ENCODE measurements at places on chromosomes 3 and 15.

DNA sequence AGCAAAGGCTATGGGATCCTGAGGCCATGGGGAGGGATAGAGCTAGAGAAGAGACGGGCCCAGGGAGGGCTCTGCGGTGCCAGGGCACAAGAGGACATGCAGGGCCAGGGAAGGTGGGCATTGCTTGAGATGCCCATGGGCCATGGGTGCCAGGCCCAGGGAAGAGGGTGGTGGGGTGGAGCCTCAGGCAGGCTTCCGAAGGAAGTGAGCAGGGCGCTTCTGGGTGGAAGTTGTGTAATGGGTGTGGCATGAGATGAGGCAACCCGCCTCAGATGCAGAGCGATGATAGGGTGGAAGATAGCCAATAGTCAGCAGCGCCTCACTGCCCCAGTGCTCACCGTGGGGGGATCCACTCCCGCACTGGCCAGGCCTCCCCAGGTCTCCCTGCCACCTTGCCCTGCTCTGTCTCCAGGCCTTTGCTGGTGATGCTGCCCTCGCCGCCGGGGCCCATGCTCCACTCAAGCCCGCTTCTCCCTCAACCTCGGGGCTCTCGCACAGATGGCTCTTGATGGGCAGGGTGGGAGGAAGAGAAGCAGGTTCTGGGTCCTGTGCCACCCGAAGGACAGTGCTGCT lies 51.4 kb downstream of the DNAJB8 start:
- no peak for DNase-seq

- no peak for DNase-seq
Measured at GRCh38 chr3:136667081-136667480, 85.1 kb downstream of the STAG1 start.

GRCh38 chr15:75902129-75902557 lies 1.5 kb upstream of the FBXO22 start:
- no peak for DNase-seq

DNA sequence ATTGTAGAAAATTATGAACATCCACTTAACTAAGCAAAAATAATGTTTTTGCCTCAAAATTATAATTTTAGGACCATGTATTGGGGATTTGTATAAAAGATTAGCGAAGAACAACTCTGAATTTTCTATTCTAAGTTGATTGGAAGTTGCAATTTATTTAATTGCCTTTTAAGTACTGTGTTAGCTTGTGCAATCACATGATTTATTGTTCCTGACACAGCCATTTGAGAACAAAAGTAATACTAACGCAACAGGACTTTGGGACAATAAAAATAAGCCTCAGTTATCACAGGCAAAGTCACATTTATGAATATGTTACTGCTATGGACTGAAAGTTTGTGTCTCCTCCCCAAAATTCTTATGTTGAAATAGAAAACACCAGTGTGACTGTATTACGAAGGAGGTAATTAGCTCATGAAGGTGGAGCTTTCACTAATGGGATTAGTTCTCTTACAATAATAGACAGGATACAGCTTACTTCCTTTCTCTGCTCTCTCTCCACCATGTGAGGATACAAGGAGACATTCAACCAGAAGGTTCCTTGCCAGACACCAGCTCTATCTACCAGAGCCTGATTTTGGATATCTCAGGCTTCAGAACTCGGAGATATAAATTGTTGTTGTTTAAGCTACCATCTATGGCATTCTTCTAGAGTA lies 745.9 kb downstream of the ZBBX start:
- no peak for DNase-seq

- DNase-seq = no peak
Measured at GRCh38 chr15:93154666-93155065, 65.7 kb upstream of the RGMA start.

DNA sequence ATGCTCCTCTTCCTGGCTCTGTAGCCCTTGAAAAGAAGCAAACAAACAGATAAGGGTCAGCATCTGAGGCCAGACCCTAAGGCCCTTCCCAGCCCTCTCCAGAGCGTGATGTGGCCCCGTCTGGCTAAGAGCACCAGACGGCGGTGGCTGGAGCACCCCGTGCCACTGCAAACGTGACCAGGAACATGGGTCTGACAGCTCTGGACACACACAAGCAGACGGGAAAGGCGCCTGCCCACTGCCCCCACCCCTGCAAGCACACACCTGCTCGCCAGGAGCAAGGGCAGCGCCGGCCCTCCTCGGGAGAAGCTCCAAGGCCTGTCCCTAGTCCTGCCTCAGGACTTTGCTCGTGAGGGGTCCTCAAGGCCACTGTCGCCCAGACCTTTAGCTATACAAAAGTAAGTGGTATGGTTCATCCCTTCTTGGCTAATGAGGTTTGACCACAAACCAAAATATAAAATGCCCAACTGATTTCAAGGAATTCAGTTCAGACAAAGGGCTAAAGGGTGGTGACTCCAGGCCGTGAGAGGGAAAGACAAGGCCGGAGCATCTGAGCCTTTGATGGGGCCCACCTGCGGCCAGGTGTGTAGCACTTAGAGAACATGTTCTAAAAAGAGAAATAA lies 90.4 kb downstream of the XXYLT1 start:
- DNase-seq = no peak

- no peak for DNase-seq
Measured at GRCh38 chr3:14317057-14317553, 85.3 kb upstream of the SLC6A6 start.

GRCh38 chr3:184672335-184672734 lies 39.5 kb downstream of the MAGEF1 start:
- no peak for DNase-seq

DNA sequence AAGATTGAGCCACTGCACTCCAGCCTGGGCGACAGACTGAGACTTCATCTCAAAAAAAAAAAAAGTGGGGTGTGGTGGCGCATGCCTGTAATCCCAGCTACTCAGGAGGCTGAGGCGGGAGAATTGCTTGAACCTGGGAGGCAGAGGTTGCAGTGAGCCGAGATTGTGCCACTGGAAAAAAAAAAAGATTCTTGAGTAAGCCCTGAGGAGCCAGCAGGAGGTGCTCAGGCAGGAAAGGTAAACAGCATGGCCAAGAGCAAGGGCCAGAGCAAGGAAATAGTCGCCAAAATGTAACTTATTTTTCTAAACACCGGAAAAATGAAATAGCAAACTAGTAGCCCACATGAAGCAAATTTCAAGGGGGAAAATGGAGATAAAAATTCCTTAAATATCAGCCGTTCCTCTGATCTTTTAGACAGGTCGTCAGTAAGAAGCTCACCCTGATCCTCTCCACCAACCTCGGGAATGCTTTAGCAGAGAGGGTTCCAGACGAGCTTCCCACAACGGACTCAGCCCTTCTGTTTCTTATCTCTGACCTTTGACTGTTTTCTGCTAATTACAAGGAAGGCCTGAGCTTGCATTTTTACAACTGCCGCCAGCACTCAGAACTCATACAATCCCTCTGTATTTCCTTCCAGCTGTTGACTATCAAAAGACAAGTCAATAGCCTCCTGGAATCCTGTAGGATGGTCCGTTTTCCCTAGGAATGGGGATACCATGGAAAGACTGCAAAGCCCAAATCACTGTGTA lies 45.0 kb upstream of the AKAP13 start:
- DNase-seq = no peak

DNA sequence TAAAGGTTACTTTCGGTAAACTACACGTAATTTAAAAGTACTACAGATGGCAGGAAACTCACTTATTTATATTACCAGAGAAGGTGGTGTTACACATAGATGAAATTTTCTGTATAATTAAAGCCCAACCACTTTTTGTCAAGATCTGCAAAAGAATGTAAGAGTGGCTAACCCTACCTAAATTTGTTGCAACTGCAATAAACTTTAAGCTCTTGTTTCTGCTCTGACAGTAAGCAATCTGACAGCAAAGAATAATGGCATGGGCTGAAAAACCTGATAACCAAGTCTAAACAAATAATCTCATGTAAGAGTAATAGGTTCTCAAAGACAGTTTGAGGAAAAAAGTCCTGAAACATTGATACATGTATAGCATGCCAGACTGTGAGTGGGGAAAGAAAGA lies 897.3 kb downstream of the TUSC7 start:
- DNase-seq = no peak
